ENCODE measurements at places on chromosomes 11 and 22.

DNA sequence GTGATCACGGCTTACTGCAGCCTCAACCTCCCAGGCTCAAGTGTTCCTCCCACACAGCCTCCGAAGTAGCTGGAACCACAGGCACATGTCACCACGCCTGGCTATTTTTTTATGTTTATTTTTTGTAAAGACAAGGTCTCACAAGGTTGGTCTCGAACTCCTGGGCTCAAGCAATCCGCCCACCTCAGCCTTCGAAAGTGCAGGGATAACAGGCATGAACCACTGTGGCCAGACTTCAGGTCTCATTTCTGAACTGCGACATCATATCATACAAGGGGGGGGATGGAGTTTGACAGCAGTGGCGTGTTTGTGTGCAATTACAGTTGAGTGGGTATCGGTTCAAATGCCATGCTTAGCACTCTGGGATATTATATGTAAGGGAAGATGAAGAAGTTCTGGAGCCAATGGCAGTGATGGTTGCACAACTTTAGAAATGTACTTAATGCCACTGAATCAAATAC lies 6.9 kb downstream of the NAALADL1 start:
- DNase-seq = no peak

- no peak for DNase-seq
Measured at GRCh38 chr11:88521399-88521798, 183.9 kb upstream of the CTSC start.

GRCh38 chr11:130848361-130849214 lies 67.7 kb downstream of the SNX19 start:
- no peak for DNase-seq

- DNase-seq = peak; percentile 70
Measured at GRCh38 chr11:111378861-111379601, at the start of gene POU2AF1. POU2AF1 (minus strand) TSS chr11:111379275; CDS start chr11:111379177, 98 bp downstream.

DNA sequence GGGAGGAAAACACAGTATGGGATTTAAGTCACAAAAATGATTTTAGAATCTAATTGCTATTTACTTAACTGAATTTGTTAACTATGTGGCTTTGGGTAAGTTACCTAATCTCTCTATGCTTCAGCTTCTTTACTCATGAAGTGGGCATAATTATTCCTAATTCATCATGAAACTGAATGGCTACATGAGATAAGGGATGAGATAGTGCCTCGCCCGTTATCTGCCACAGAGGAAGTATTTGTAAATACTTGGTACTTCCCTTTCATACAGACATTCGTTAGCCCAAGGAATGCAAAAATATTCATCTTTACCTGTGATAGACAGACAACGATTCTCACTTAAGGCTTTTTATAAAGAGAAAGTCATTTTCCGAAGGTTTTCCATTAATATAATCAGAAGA lies 221.2 kb upstream of the BLID start:
- no peak for DNase-seq

DNA sequence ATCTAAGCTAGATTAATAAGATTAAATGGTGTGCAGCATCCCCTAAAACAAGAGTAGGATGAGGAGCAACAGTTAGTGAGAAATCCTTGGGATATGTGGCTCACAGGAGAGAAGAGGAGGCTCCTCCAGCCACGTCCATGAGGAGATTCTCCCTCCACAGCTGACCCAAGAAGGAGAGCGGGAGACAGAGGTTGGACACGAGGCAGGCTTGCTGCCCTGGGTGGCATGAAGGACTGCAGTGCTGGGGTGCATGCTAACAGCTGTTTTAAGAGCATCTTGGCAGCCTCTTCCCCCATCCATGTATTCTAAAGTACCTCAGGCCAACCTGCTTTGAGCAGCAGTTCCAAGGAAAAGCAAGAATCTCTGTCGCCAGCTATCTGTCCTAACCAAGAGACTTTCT lies 284.4 kb upstream of the B3GAT1 start:
- DNase-seq = no peak

- no peak for DNase-seq
Measured at GRCh38 chr11:80320765-80321164, 879.9 kb upstream of the TENM4 start.

DNA sequence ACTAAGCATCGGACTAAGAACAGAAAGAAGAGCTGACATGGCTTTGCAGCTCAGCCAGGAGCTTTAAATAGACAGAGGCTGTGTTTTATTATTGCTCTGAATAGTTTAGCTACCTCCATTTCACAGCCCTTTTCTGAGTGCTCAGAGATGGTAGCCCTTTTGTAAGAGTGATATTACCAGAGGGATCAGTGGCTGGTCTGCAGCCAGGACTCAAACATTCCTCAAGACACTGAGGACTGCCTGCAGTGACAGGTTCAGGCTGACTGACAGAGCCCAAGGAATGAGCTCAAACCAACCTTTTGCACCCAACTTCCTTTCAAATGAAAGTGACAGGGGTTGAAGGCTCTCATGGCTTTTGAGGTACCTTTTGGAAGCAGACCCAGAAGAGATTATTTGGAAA lies 189.0 kb downstream of the DDX10 start:
- DNase-seq = peak; percentile 22
